ENCODE measurements at places on chromosomes 1 and 21.

GRCh38 chr1:229970714-229971113, 96.3 kb upstream of the GALNT2 start:
- DNase-seq = no peak

DNA sequence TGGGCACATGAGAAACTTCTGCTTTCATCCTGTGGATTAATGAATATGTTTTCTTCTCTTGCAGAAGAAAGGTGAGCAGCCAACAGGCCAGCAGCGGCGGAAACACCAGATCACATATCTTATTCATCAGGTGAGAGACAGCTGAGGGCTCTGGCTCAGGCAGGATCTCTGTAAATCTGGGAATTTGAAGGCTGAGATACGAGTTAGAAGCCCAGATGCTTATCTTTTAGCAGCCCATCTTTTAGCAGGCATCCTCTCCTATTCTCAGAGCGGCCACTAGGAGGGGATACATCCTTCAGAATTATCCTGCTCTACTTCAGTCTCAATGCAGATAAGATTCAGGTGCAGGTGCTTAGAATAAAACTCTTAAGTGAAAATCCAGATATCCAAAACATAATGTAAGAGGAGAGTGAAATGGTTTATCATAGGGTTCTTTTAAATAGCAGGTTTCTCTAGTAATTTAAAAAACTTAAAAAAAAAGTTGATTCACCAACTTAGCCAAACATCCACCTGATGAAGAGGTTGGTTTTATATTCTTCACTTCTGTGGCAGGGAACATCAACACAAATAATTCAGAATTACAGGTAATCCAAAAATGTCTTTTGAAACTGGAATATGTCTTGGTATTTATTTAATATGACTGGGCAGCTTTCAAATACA, 19.3 kb downstream of the SH2D2A start:
- DNase-seq = no peak

DNA sequence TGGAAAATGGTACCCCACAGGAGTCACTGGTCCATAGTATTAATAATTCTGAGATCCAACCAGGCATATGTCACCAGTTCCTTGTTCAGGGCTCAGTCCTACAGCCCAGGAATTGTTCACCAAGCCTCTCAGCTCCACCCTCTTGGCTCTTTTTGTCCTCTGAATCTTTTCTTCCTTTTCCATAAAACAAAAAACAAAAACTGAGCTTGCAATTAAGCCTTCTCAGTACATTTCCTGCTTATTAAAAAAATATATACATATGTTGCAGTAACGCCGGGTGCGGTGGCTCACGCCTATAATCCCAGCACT, 23.4 kb upstream of the KIF1B start:
- DNase-seq = no peak

DNA sequence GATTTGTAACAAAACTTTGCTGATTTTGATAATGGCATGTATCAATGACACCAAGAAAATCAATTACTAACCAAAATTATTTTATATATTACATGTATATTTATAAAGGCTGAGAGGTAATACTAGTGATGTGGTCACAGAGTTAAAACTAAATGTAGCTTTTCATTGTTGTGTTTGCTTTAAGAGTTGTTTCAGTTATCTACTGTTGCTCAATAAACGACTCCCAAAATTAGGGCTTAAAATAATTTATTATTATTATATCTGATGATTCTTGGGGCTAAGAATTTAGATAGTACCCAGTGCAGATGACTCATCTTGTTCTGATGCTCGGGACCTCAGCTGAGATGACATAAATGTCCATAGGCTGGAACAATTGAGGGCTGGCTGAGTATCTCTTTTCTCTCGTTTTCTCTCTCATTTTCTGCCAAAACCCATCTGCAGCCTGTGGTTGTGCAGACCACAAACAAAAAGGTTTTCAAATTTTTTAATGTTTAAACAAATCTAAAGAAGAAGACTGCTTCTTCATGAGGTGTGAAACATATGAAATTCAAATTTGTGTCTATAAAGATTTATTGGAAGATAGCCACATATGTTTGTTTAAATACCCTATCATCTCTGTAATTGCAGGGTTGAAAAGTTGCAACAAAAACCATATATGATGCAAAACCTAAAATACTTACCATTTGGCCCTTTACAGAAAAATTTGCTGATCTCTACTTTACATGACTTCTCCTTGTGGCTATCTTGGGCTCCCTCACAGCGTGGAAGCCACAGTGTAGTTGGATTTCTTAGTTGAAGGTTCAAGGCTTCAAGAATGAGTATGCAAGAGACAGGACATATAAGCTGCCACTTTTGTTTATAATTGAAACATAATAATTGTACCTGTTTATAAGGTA, 14.8 kb upstream of the PTPRC start:
- no peak for DNase-seq

DNA sequence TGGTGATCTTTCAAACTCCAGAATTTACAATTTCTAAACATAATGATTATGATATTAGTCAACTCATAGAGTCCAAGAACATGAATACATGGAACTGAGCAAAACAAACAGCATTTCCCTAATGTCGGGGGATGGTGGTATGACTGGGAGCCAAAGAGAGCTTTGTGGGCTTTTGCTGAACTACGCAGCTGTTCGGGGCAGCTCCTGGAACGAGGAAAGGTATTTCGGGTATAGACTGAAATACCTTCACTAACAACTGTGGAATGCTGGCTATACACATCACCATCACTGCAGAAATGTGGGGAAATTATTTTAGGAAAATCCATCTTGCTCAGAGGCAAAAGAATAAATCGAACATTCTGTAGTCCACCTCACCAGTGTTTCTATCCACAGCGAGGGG, 30.2 kb upstream of the VPS26C start:
- DNase-seq = no peak

- DNase-seq = no peak
Observed at GRCh38 chr1:46940307-46940706, 969 bp downstream of the CYP4A11 start.

DNA sequence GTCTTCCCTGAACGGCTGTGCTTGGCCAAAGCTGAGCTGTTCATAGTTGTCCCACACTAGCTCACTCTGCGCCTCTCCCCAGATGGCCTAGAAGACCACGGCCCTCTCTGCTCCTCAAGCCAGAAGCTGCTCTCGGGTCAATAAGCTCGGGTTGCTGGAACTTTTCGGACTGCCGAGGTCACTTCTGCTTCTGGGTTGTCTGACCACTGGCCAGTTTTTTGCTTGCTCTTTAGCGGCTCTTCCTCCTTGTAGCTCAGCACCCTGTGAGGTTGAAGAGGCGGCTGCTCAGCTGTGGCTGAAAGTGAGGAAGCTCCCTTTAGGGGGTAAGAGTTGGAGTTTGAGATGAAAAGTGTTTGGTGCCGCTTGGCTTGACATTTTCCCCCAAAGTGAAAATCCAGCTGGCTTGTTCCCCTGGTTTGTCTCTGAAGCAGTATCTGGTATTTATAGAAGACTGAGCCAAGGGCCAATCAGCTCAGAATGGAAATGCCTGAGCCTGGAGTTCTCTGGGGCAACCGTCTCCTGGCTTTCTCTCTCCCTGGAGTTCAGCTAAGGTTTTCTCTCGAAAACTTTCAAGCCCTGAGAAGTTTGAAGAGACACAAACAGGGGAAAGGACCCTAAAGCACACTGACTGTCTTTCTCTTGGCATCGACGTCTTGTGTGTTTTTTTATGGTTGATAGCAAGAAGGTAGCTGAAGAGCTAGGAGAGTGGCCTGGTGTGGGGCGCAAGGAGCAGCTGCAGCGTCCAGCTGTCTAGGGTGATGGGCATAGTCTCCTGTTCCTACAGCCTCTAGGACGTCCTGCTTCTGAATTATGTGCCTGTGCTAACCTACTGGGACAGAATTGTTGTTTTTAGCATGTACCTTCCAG, 72.0 kb downstream of the SYT6 start:
- no peak for DNase-seq

DNA sequence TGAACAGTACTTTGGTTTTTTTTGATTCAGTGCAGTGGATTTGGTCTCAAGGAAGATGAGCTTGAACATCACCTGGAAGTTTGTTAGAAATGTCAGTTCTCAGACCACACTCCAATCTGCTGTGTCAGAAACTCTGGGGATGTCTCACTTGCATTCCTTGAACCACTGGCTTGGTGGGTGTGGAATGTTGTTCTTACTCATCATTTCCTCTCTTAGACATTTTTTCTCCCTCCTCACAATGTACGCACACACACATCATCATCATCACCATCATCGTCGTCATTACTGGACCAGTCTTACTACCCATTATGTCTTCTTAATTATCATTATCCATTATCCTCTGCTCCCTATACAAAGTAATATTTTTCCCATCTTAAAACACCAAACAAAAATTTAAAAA, 91.9 kb upstream of the KCNK2 start:
- no peak for DNase-seq

DNA sequence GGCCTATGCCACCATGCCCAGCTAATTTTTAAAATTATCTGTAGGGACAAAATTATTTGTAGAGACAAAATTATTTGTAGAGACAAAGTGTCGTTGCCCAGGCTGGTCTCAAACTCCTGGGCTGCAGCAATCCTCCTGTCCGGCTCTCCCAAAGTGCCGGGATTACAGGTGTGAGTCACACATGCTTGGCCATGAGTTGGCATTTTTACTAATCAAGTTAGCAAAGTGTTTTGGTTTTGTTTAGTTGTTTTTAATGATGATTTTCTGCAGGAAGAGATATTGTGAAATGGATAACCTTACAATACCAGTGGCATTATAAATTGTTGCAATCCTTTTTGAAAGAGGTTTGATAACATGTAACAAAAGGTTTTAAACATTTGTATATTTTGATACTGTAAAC, 65.3 kb upstream of the MAGI3 start:
- no peak for DNase-seq

DNA sequence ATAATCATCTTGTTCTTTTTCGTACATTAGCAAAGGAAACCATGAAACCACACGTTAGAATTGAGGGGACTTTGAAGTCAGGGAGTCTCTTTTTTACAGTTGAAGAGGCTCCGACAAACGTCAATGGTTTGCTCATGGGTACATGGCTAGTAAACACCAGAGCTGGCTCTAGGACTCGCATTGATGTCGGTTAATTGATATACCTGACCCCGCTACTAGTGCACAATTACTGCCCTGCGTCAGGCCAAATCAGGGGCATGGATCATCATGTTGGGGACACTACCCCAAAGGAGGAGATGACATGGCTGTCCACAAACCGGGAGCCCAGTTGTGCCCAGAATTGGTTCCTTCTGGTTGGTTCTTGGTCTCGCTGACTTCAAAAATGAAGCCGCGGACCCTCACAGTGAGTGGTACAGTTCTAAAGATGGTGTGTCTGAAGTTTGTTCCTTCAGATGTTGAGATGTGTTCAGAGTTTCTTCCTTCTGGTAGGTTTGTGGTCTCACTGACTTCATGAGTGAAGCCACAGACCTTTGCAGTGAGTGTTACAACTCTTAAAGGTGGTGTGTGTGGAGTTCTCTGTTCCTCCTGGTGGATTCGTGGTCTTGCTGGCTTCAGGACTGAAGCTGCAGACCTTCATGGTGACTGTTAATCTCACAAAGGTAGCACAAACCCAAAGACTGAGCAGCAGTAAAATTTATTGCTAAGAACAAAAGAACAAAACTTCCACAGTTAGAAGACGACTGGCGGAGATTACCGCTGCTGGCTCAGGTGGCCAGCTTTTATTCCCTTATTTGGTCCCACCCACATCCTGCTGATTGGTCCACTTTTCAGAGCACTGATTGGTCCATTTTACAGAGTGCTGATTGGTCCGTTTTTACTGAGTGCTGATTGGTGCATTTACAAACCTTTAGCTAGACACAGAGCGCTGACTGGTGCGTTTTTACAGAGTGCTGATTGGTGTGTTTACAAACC, 126.9 kb upstream of the ERRFI1 start:
- peak; percentile 59 for DNase-seq

GRCh38 chr1:237566581-237566980, 324.1 kb downstream of the ZP4 start:
- DNase-seq = no peak

GRCh38 chr1:170150016-170150415, 4.3 kb downstream of the NTMT2 start:
- no peak for DNase-seq

DNA sequence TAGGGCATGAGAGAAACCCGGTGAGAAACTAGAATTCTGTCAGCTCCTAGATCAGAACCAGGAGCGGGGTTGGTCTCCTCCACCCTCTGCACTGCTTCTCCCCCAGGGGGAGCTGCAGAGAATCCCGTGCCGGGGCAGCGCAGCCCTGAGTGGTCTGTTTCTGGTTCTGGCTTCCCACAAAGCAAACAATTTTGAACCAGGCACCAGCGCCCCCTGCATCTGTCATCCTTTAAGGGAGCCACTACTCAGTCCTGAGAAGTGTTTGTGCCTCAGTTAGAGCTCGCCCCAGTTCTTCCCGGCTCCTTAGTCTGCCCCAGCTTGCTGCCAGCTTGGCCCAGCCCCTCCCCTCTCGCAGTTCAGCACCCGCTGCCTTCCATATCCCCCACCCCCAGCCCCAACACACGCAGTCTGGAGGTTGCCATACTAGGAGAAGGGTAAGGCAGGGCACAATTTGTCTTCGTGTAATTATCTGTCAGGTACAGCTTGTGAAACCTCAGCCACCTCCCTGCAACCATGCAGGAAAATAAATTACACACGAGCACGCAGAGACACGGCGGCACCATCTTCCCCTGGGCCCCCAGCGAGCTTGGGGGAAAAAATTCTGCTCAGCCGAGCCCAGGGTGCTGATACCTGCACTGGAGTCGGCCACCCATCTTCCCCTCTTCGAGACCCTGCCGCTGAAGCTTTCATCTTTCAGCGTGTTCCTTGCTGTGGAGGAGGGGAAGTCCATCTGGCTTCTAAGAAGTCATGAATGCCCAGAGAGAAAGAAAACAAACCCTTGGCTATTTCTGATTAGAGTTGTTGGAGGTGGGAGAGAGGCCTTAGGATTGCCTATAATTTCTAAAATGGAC, 62.6 kb upstream of the CD1D start:
- peak; percentile 66 for DNase-seq

DNA sequence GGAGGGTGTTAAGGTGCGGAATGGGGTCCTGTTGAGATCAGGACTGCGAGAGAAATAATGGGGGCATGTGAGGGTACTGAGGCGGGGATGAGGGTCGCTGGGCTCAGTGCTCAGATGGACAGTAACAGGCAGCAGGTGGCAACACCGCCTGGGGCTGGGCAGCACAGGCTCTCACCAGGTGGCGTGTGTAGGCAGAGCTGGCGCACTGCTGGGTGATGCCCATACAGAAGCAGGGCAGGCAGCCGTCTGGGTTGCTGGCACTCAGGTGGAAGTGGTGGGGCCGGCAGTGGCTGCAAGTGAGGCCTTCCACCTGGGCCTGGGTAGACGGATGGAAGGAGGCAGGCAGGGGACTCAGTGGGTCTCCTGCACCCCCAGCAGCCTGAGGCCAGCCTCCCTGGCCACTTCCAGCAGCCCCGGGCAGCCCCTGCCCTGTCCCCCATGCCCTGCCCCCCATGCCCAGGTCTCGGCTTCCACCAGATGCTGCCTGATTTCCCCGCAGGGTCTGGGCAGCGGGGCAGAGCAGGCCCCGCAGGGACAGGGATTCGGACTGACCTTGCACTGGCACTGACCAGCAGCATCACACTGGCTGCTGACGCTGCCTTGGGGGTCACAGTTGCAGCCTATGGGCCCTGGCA, 60.5 kb downstream of the LDLRAD2 start:
- no peak for DNase-seq

DNA sequence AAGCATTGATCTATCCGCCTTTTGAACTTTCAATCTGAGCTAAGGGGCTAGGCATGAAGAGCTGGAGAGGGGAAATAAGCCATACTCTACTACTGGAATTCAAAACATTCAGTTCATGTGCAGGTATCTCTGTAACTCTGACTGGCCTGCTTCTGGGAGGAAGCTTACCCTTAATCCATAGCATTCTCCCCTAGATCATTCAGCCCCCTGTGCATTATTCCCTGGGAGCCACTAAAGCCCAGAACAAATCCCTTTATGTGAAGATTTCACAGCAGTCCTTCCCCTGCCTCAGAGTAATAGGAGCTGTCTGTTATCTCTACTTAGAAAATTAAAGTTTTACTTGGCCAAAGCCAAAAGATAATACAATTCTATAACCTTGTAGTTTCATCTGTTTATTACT, 300.7 kb downstream of the SEC16B start:
- DNase-seq = no peak

Data from stimulated activated CD8-positive, alpha-beta memory T cell treated with anti-CD3 and anti-CD28 coated beads, Interleukin-4, amount 100 ng/mL, for 48 hours (primary cell).